Activated CD8-positive, alpha-beta memory T cell treated with anti-CD3 and anti-CD28 coated beads for 4 hours (primary cell): ENCODE measurements at places on chromosomes 6 and 20.

DNA sequence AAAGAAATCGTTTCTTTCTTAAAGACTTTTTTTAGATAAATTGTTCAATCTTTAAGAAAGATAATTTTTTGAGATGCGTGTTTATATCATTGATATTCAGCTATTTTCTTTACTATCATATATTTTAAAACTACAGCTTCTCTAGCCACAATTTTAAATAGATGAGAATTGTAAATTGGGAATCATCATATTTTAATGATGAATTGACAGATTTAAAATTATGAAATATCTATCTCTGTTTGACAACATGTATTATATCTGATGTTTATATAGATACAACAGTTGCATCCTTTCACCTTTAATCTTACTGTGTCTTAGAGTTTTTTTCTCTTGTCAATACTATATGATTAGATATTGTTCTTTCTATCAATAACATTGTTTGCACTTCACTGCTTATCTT is 762.3 kb upstream of the GJE1 start:
- no peak for DNase-seq

DNA sequence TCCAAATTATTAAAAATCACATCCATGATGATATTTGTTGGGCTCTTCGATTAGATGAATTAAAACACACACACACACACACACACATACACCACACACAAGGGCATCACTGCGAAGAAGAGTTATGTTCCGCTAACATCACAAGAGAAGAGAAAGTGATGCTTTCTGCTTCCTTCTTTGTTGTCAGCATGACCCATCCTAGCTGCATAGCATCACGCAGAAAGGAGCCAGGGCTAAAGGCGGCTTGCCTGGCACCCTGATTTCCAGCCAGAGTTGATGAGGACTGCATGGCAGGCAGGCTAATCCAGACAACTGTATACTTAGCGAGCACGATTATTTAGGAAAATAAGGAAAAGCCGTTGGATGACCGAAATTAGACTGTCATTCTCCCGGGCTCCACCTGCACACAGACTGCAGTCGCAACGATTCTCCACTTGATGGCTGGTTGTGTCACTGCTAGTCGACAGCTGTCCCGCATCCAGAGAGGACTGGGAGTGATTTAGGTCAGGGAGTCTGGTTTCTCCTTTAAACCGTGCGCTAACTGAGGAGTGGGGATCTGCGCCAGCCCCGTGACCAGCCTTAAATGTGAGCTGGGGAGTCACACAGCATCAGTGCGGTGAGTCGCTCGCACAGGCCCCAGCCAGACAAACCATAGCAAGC is 70.6 kb upstream of the SOX4 start:
- DNase-seq = no peak

DNA sequence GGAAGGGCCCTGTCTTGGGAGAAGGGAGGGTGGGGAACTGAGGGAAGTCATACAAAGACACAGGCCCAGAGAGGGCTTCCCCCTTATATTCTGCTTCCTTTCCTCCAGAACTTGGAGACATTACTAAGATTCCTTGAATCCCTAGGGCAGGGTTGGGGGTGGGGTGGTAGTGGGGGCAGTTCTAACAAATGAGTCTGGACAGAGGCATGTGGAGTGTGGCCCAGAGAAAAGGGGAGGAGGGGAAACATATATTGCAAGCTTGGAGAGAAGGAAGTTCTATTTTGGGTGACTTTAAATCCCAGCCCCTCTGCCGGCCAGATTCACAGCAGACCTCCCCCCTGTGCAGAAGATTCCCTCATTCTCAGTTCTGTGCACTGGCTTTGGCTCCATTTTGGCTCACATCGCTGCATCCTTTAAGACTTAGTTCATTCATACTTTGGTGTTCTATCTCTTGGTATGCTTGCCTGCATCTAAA is 43.7 kb downstream of the DAAM2 start:
- no peak for DNase-seq

DNA sequence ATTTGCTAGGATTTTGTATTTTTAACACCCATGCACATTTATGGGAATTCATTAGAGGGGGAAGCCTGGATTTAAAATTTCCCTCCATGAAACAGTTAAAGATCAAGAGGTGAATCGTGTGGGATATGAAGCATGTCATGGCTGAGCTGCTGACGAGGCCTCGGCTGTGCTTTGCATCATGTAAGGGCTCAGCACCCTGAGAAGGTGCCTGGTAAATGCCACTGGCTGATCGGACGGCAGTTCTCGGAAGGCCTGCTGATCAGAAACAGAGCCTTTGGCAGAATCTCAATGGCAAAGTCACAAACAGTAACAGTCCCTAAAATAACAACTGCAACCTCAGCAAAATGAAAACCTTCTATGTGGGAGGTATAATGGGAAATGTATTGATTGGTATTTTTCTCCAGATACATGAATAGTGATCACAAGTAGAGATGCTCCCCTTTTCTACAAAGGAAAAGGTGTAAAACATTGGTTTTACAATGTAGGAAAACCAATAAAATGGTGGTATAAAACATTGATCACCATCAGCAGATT is 53.0 kb upstream of the FUCA2 start:
- DNase-seq = no peak

GRCh38 chr6:82569022-82569421 is 205.4 kb downstream of the TPBG start:
- no peak for DNase-seq

DNA sequence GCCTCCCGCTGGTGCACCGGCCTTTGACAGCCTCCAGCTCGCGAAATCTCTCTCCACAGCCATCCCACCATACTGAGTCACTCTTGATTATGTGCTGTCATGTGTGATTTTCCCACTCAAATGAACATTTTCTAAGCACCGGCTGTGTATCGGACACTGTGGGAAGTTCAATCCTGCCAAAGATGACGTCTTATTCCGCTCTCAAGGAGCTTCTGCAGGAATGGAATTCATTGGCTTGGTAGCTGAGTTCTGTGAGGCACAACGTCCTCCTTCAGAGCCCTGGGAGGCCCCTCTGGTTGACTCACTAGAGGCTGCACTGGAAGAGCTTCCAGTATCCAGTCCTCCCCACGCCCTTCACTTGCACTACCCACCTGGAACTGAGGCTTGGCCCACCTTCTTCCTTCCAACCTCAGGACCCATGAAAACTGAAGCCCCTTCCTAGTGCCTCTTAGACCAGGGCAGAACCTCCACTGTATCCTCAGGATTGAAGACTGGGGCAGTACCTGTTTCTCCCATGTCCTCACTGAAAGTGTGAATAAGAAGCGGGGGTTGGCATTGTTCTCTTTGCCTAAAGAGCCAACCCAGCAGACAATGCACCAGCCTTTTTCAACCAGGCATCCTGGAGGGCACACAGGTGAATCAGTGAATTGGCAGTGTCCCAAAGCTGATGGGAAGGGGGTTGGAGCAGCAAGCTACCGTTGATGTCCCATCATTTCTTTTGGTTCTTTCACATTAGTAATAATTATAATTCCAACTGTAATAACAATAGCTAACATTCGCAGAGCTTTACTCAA is 1.7 kb downstream of the UNC5CL start:
- no peak for DNase-seq

- no peak for DNase-seq
Observed at GRCh38 chr6:108755257-108756240, 92.7 kb upstream of the ARMC2 start.

GRCh38 chr6:125717120-125717731 is 32.2 kb upstream of the HEY2 start:
- DNase-seq = no peak

GRCh38 chr6:105695461-105695860 is 292.6 kb upstream of the PREP start:
- no peak for DNase-seq

DNA sequence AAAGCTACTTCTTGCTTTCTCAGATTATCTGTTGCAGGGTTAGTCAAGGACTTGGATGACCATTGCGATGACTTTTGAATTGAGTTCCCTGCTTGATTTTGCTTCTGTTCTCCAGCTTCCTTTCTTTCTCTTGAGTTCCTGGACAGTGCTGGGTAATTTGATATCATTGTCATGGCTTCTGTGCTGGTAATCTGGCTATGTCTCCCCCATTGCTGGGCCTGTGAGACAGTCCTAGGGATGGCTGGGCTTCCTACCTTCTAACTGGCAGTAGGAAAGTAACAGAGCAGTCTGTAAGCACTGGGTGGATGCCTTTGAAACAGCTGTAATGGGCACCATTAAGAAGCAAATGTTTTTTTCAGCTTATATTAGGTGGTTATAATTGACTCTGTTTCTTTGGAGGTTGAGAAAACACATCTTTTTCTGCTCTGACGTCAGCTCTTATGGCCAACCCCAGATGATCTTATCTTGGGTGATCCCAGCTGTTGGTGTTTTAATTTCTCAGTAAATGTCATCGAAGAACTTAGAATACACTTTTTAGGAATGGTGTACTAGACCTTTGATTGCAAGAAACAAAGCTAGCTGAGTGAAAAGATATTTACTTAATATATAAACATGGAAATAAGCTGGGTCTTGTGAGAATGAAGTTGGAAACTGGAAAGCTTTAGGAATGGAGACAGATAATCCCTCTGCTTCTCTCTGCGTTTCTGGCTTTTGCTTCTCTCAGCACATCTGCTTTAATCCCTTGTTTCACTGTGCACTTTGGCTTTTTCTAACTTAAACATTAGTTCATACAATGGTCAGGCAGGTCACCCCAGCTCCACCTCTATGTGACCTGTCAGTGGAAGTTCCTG is 195.0 kb upstream of the MAN1A1 start:
- DNase-seq = no peak

DNA sequence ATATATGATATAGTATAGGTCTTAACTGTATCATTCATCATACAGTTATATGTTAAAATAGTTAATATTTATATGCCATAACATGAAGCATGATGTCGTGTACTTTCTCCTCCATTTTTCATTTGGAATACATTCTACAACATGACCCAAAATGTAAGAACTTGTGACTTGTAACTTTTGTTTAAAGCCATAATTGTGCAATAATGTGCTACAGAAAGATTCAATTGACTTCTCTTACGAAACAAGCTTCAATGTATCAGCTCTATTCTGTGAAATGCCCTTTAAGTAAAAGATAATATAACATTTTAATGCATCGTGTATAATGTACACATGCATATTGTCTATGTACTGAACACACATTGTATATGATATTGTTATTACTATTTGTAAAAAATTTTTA is 76.7 kb upstream of the FABP7 start:
- DNase-seq = no peak

DNA sequence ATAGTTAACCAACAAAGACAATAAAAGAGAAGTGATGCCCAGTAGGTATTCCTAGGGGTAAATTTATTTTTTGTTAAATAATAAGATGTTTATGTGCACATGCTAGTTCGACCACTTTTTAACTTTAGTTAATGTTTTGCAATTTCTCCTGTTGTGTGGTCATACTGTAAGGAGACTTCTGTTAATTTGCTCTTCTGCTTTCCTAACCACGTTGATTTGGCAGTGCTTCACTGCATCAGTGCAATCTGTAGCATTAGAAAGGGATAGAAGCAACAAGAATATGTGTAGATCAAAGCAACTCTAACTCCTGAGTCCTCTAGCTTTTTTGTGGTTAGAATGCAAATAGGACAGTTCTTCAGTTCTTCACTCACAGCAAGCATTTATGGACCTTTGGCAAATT is 13.9 kb downstream of the MYB start:
- DNase-seq = no peak

DNA sequence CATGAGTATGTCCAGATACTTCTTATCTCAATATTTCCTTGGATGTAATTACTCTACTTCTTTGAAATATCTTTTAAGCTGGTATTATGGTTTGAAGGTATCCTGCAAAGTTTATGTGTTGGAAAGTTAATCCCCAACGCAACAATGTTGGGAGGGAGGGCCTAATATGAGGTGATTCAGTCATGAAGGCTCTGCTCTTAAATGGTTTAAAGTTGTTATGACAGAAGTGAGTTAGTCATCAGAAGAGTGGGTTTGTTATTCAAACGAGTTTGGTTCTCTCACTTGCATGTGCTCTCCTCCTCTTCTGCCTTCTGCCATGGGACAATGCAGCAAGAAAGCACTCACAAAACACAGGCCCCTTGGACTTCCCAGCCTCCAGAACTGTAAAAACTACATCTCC is 176.3 kb downstream of the KCNQ5 start:
- DNase-seq = no peak

DNA sequence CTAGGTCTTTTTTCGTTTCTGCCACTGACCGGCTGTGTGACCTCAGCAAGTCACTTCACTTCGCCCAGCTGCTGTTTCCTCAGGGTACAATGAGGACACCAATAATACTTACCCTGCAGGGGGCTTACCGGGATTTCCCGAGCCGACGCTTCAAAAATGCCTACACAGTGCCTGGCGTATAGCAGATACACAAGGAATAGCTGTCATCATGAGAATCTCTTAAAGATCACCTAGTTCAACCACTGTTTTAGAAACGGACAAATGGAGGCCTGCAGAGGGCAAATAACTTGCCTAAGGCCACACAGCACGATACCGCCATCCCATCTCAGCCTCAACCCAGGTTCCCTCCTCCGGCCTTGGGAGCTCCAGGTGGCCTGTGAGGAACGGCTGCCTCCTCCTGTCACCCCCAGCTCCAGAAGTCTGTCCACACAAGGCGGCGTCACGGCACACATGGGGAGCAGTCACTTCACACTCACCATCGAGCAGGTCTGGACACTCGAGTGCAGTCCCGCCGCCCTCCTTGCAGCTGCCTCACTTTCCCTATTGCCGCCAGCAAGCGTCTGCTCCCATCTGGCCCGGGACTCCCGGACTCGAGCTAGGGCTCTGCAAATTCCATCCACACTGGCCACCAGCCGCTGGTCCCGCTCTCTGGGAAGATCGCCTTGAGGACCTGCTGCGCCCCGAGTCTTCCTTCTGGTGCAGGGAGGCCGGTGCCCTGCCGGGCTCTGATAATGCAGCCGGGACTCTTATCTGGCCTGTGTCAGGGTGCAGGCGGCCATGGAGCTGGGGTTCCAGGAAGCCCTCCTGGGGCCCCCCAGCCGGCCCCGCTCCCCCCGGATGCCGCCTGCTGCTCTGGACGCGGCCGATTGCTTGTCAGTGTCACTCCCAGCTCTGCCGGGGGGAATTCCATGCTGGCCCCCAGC is at the start of gene RIPOR3:
Gene RIPOR3 (minus strand): TSS at position 893 of the 923 bp plus-strand sequence. CDS start 414 bp downstream, at position 479.
- no peak for DNase-seq

DNA sequence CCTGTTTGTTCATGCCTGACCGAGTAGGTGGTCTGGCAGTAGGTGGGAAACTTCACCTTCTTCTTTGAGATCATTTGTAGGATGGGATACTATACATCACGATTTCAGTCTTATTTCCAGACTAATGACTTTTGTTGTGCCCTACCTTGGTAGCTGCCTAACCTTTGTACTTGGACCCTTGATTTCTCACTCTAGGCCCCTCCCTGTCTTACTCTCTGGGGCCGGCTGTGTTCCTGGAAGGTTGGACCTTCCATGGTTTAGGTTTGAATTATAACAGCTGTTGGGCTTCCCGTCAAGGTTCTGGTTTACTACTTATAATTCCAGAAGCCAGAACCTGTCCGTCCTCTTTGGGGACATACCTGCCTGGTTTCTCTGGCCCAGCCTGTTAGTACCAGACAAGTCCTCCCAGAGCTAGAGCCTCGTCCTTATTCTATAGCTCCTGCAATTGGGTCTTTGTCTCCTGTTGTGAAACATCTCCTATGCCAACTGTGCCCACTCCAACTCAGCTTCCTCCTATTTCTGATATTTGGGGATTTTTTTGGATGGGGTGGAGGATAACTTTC is 14.9 kb upstream of the ADIG start:
- no peak for DNase-seq

- DNase-seq = no peak
Observed at GRCh38 chr20:10720565-10720964, 46.8 kb upstream of the JAG1 start.
